MG63 (cell line): ENCODE measurements at places on chromosomes 2 and 18.

DNA sequence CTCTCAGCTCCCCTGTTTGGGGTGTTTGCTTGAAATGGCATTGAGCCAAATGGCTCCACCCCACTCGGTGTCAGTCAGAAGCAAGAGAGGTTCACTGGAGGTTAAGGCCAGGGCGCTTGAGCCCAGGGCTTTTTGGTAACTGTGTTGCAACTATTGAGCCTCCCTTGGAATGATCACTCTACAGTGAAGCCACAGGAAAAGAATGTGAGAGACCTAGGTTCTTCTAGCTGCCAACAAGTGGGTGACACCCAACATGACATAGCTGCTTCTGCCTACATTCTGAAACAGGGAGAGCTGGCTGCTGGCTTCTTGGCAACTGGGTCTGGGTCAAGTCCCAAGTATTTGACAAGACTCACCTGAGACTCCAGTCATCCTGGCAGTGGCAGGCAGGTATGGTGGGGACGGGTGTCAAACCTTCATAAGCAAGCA lies 7.1 kb upstream of the GRHL1 start:
- DNase-seq = no peak

- no peak for DNase-seq
These were observed 110.2 kb downstream of the BARD1 start for GRCh38 chr2:214699236-214699635.

- no peak for DNase-seq
These were observed 45.3 kb upstream of the CTLA4 start for GRCh38 chr2:203822240-203822639.

DNA sequence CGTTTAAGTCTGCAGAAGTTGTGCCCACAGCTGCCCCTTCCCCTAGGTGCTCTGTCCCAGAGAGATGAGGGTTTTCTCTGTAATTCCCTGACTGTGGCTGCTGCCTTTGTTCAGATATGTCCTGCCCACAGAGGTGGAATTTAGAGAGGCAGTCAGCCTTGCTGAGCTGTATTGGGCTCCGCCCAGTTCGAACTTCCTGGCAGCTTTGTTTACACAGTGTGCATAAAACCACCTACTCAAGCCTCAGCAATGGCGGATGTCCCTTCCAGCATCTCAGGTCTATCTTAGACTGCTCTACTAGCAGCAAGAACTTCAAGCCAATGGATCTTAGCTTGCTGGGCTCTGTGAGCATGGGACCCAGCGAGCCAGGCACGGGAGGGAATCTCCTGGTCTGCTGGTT lies 48.1 kb downstream of the LHCGR start:
- no peak for DNase-seq
